GM03348 (cell line): ENCODE measurements at places on chromosomes 1 and 21.

DNA sequence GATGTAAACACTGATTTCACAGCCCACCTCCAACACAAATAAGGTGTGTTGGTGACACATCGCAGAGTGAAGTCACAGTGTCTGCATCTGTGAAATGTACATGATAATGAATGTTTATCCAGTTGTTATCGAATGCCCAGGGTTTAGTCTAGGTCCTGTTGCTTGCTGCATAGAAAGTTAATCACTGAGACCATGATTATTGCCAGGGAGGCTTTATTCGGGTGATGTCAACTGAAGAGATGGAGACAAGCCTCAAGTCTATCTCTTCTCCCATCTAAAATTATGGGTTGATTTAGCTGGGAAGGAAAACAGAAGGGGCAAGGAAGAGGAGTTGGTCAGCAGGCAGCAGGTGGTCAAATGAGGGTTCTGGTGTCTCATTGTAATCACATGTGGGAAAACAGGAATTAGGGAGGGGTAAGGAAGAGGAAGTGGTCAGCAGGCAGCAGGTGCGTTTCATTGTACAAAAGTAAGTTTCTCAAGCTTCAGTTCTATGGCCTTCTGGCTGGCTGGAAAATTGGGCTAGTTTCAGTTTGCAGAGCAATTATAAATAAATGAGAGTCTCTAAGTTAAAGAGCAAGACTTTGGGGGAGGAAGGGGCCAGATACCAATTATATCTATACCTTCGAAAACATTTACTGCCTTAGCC, 146.3 kb upstream of the DNAH14 start:
- no peak for DNase-seq

DNA sequence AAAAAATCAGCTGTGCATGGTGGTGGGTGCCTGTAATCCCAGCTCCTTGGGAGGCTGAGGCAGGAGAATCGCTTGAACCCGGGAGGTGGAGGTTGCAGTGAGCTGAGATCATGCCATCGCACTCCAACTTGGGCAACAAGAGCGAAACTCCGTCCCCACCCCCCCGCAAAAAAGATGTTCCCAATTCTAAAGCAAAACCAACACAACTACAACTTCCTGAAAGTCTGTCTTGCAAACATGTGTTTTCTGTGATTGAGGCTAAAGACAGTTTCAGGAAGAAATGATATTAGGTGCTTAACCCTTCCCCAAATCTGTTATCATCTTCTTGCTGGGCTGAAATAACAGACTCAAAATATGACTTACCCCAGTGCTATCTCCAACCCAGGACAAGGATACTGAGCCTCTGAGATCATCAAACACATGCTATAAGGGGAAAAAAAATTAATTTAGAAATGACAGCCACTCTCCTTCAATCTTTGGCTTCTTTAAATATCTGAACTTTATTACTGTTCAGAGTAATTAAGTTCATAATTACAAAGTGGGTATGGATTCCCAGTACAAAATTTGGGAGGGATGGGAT, 28.5 kb downstream of the SORT1 start:
- peak; percentile 47 for DNase-seq

DNA sequence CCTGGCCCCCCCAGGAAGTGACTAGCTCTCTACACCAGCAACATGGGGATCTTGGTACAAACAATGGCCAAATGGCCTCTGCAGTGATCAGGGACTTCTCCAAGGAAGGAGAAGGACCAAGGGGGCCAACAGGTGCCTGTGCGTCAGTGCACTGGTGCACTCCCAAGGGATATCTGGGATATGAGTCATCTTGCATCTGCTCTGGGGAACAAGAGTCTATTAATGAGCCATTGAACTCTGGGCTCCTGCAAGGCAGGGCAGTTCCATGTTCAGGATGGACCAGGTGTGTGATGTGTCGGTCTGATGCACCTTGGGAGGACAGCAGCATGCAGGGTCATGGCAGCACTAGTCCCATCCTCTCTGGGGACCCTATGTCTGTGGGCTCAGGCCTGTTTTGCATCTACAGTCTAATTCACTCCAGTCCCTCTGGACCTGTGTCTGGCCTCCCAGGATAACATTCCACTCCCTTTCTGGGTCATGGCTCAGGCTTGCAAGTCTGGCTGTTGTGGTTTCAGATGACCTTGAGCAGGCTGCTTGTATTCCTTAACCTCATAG, 125.3 kb downstream of the TRABD2B start:
- no peak for DNase-seq

DNA sequence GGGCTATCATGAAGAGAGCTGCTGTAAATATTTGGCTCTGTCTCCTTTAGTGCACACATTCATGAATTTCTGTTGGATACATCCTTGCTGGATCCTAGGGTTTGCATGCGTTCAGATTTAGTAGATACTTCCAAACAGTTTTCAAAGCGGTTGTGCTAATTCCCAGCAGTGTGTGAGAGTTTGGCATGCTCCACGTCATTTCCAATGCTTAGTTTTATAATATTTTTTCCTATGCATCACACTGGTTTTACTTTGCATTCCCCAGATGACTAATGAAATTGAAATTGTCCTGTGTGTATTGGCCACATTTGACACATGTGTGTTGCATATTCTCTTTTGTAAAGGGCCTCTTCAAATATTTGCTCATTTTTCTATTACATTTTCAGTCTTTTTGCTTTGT, 18.5 kb upstream of the AADACL3 start:
- peak; percentile 29 for DNase-seq

DNA sequence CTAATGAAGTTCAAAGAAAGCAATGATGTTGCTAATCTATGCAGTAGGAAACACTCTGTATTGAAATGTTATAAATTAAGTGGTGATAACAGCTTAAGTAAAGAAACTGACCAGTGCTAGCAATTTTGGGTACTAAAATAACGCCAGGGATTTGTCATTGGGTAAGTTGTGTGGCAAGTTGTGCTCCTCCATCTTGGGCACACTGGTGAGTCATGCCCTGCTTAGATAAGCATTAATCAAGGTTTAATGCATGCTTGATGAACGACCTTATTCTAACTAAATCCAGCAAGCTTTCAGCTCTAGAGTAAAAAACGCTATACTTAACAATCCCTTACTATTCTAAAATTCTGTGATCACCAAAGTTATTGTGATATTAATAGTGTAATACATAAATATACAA, 25.2 kb downstream of the VAMP4 start:
- DNase-seq = no peak

DNA sequence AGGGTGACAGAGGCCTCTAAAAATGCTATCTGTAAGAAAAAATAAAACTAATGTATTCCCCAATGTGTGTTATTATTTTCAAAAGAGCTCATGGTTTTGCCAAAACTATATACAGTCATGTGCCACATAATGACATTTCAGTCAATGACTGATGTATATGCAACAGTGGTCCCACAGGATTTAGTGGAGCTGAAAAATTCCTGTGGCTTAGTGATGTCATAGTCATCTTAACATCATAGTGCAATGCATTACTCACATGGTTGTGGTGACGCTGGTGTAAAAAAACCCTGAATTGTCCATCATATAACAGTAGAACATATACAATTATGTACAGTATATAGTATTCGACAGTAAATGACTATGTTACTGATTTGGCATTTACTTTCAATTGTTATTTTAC, 172.4 kb downstream of the CACNA1E start:
- no peak for DNase-seq

DNA sequence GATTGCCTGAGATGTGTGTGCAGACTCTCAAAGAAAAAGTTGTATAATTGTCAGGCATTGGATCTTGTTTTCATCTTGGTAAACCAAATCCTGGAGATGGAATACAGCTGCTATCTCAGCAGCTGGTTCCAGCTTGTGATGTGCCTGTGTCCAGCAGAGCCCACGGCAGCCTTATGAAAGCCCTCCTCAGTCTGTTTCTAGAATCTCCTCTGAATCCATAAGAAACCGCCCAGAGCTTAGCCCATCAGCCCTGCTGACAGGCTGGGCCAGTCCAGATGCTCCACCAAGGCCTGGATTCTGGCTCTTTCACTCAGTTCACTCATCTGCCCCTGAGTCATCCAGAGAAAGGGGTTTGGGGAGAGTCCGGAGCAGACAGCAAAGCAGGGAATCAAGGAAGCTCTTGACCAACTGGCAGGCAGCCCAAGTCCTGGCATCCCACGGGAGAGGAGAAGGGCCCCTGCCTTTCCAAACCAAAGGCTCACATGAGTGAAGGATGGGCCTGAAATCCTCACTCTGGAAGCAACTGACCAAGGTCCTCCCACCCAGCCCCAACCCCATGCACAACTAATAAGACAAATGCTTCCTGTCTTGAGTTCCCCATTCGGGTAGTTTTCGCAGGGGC, 45.7 kb downstream of the NAV1 start:
- peak; percentile 80 for DNase-seq

DNA sequence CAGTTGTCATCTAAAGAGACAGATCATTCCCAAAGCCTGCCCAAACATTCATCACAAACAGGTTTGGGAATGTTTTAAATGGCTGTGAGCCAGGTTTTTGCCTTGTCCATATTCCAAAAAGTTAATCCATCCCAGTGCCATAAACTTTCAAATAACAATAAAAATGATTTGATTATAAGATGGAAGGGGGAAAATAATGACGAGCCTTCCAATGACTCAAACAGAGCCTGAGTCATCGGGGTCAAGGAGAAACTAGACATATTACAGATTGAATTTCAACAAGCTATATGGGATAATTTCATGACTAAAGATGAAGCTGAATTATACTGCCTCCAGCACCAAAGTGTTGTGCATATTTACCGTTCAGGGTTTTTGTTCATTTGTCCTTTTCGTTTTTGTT, 195.8 kb upstream of the PKN2 start:
- no peak for DNase-seq

DNA sequence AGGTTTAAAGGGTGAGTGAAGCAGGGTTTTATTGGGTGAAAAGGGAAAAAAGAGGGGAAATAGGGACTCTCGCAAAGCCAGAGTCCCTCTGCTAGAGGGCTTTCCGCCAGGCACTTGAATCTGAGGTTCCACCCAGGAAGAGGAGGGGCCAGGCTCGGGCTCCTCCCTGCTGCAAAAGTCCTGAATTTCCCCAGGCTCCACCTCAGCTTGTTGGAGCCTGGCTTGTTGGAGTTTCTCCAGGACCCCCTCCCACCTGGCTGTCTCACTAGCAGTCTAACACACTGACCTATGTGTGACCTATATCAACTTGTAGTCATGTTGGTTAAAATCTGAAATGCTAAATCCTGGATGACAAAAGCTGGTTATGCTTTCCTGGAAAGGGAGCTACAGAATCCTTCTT, 25.5 kb downstream of the GBP2 start:
- DNase-seq = no peak

- no peak for DNase-seq
These were observed 447.8 kb downstream of the PTPRU start for GRCh38 chr1:29684141-29684540.

DNA sequence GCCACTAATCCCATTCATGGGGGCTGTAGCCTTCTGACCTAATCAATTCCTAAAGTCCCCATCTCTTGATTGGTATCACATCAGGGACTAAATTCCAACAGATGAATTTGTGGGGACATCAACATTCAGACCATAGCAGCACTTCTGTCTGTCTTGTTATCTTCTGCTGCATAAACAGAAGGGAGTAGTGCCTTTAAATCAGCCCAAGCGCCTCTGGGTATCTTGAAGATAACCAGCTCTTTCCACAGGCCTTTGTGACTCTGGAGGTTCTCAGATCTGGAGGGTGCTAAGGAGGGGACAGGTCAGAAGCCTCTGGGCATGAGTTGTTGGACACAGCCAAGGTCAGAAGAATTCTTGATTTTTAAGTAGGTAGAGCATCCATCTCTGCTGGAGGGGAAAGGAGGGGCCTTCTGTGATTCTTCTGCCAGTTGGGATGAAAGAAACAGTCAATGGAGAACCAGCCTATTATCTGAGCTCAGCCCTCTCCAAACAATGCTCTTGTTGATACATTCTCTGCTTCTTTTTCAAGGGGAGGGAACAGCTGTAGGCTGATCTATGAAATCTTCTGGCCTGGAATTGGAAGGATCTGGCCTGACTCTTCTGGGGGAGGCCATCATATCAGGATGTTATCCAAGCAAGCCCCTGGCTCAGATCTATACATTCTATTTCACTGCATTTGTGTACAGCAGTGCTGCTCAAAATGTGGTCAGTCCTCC, 31.3 kb upstream of the LRIG2 start:
- DNase-seq = peak; percentile 51
